GM23248 (cell line): ENCODE measurements at places on chromosomes 3 and 15.

DNA sequence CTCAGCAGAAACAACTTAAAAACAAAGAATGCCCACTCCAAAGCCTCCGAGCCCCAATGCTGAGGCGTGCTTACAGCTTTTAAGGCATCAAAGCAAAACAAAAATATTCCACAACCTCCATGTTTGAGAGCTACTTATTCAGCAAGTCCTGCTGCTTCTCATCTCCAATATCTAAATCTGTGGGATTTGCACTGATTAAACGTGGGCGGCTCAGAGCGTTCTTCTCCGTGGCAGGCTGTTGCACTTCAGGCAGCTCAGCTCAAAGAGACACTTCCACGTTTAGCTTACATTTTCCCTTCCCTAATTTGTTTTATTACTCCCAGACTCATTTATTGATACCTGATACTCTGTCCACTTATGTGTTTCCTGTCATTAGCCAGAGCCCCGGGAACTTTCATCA, 282.6 kb upstream of the MCTP2 start:
- no peak for DNase-seq

- no peak for DNase-seq
These were observed 9.9 kb upstream of the KNL1 start for GRCh38 chr15:40584191-40584590.

GRCh38 chr15:56252386-56252785, 8.7 kb upstream of the RFX7 start:
- DNase-seq, result no peak

- peak; percentile 36 for DNase-seq
These were observed 8.1 kb downstream of the RAD18 start for GRCh38 chr3:8954938-8955763.

DNA sequence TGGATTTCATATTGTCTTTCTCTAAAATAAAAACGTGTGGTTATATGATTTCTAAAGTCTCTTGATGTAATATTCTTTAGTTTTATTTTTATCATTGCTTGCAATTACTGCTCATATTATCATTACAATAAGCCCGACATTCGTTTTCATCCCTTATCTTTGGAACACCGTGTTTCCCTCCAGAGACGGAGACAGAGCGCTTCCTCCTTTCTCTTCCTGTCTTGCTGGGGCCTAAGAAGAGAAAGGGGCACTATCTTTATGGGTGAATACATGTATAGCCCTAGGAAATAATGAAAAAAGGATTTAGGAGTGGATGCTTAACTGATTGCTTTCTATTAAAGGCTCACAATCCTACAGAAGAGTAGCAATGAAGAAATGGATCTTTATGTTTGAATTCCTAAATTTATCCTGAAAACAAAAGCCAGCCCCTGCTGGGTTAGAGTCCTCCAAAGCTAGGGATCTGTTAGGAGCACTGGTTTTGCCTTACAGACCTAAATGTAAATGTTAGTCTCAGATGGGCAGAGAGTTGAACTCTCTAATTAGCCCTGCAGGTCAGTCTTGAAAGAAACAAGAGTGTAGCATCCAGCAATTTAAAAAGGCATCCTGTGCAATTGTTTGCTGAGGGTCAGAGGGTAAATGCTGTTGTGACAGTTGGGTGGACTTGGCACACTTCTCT, 145.1 kb downstream of the TP63 start:
- no peak for DNase-seq

DNA sequence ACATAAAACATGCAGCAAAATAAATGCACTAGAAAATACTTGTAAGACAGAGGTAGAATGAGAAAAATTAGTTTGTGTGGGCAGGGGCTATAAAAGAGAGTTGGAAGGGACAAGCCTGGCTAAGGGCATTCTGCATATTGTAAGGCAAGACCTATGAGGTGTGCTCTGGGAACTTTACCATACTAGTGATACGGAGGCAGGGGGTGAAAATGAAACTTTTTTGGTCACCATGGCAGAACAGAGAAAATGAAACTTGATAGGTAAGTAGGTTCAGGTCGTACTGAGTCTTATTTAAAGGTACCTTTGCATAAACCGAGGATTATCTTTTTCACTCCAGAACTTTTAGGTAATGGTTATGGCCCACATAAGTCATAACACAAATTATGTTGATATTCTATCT, 74.7 kb upstream of the ACKR4 start:
- DNase-seq, result no peak

DNA sequence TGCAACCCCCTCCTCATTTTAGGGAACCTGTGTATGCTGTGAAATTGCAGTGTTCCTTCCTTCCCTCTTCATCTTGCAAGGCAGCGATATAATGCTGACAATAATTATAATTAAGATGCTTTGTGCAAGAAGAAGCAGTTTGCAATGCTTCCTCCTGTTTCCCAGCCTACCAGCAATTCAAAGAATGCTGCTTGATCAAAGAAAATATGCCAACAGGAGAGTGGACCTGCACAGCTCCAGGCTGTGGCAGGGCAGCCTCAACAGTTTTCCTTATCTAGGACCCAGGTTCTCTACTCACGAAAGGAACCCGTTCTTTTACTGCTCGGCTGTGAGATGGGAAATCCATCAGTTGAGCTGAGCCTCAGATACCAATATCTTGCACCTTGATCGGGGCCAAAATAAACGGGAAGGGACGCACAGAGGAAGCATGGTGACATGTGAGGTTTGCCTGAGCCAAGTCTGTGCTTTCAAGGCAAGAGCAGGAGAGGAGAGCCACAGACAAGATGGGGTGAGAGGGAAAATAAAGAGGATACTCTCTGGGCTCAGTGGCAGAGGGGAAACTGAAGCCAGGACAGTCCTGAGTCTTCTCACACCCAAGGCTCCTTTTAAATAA, 22.6 kb upstream of the LRTM1 start:
- no peak for DNase-seq

- DNase-seq, result no peak
These were observed 507 bp upstream of the VHL start for GRCh38 chr3:10140996-10141546.

GRCh38 chr3:16842272-16843270, 42.2 kb upstream of the PLCL2 start:
- DNase-seq, result no peak

DNA sequence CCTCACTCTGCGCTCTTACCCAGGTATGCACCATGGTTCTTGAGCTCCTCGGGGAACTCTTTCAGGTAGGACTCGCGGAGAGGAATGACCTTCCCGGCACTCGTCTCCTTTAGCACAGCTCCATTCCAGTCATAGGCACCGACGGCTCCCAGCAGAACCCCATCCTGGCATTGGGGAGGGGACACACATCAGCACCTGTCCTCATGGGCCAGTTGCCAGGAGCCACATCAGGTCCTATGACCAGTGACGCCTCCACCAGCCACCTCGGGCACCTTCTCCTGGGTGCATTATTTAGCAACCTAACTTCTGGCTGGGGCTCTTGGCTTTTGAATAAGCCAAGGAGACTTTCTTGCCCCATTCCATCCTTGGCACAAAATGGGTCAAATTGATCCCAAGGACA, 61.9 kb downstream of the FEM1B start:
- DNase-seq, result no peak

GRCh38 chr3:184758056-184758455, 46.2 kb upstream of the MAGEF1 start:
- no peak for DNase-seq

DNA sequence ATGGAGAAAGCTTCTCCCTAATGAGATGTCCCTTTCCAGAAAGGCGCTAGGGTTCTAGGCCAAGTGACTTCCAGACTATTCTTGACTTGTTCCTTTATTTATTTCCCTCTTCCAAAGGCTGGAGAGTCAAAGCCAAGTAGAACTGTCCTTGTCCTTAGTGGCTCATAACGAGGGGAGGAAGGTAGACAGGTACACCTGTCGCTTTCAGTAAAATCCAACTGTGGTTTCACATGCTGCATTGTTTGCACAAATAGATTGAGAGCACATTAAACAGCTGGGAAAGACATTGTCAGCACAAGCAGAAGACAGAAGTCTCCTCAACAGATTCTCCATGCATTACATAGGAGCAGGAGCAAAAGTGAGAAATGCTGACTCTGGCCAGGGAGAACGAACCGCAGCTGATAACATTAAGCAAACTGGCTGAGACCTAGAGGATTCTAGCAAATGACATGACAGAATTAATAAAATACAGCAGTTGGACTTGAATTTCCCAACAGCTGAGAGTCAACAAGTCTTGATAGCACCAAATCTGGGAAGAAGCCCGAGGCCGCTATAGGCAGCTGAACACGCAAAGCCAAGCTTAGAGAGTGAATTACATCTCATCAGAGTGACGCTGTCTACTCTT, 227.7 kb downstream of the TLE3 start:
- no peak for DNase-seq

GRCh38 chr3:188853856-188854771, 317.7 kb upstream of the TPRG1 start:
- DNase-seq, result peak; percentile 85

DNA sequence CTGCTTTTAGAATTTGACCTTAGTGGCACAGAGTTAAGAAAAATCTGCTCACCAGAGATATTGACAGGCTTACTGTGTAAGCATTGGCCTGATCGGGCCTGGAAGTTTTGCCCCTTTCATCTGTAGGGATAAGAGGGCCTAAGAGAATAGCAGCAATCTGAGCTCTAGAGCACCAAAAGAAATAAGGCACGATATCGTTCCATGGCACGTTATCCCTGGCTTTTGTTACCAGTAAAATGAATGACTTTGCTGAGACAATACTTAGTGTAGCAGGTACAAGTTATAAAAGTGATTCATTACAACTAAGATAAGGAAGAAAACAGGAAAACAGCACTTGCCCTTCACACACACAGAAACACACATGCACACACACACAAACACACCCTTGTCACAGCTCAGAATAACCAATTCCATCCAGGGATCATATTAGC, 5.0 kb downstream of the THBS1 start:
- DNase-seq, result peak; percentile 49

DNA sequence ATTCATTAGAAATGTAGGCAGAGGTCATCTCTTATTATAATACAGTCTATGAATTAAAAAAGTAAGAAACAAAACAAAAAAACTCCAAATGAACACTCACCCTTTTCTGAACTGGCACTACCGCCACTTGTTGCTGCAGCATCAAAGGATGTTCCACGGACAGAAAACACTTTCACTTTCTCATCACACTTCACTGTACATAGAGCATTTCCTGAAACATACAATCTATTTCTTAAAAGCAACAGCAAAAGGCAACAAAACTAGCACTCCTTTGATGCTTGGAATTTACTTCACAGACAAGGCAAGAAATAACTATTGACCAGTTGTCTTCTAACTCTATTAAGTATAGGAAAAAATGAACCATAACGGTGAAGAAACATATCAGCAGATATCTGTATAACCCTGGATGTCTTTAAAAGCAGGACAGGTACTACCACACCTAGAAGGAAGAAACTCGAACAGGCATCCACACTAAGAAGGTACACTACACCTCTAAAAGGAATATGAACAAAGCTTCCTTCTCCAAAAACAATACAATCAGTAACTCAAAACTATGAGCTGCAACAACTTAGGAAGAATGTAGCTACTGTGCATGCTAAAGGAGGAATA, 24.9 kb downstream of the ETFA start:
- DNase-seq, result peak; percentile 33

DNA sequence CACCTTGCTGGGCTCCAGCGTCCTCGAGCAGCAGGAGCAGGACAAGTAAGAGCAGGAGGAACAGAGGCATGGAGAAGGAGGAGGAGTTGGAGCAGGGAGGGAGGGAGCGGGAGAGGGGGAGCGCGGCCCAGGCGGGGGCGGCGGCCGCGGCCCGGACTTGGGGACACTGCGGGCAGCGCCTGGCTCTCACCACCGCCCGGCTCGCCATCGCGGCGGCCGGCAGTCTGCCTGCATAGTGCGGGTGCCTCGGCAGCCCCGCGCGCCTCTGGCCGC, 440 bp downstream of the DCBLD2 start:
- DNase-seq, result peak; percentile 79

DNA sequence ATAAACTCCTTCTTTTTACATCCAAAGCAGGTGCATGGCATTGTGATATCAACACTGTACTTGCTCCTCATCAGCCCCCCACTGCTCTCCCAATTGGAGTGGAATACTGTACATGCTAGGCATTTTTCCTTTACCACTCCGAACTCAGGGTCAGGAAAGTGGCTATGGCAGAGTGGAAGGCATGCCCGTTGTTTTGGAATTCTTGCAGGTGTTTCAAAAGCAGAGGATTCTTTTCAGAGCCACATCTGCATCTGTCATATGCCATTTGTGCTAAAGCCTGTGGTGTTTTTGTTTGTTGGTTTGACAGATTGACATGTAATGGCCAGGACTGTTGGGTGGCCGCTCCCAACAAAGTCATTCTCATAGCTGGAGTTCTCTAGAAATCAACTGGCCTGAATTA, 41.7 kb downstream of the SOX2 start:
- no peak for DNase-seq

DNA sequence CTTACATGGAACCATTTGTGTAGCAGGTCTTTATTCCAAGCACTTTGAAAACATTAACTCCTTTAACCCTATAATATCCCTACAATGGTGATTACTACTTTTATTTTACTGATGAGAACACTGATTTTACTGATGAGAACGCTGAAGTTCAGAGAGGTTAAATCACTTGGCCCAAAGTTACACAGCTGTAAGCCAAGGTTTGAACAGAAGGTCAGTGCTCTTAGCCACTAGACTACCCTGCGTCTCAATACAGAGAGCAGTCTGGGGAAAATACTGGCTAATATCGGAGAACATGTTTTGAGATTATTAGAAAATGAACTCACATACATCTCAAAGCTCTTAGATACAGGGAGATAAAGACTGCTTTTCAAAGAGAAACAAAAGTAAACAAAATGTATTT, 827.2 kb downstream of the FHIT start:
- DNase-seq, result no peak

DNA sequence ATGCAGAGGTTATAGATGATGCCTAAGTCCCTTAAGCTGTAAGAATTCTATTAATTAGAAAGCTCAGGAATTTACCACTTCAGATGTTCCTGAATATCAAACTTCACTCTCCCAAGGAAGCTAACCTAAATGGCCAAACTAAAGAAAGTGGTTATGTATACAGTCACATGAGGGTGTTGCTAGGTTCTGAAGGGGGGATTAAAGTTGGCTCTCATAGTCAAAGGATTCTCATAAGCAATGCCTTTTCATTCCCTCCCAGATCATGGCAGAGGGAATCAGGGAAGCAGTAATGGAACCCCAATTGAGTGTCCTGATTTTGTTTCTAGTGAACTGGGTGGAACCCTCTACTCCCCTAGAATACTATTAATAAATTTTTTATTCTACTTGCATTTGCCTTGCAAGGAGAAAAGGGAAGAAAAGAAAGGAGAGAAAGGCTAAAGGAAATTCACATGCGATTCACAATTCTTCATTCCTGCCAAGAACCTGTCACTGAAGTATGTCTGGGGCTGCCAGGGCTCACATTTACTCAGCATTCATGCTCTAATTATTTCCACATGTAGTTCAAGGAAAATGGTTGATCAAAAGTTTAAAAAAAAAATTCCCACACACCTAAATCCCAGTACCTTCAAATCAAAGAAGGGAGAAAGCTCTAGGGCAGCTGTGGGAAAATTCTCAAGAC, 25.1 kb downstream of the FSTL1 start:
- DNase-seq, result peak; percentile 88

DNA sequence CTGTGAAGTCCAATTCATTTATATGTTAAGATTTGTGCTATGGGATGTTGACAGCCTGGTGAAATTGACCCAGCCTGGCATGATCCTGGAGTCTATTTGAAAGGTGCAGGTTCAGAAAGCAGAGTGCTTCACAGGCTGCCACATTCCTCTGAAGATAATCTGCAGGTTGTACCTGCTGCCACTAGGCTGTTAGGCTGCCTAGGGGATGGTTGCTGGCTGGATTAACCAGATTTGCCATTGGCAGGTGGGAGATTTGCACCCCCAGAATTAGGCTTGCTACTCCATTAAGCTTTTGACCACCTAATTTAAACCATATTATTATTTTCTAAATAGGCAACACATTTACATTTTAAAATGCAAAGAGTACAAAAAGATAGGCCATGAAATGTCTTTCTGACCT, 85.8 kb upstream of the RASGRP1 start:
- DNase-seq, result no peak
